ENCODE measurements at places on chromosomes 3 and 15.

DNA sequence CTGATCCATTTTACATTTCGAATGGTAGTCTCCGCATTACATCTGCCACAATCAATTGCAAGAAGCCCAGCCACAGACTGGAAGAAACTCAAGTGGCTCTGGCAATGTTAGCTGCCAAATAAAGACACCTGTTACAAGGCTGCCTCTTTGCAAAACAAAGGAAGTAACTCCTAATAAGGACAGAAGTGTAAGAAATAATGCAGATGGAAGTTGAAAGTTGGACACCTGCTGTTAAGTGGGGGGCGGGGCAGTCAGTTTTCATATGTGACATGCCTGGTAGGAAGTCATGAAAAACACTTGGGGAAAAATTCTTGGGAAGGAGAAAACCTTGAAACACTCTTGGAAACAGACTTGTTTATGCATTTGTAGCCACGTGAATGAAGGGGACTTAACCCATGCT is 54.1 kb upstream of the ATP2C1 start:
- no peak overlapping the region for H3K27ac ChIP-seq
- no peaks in the 10 kb centered on the region for H3K4me1 ChIP-seq
- no peak overlapping the region for H3K4me3 ChIP-seq
- DNase-seq, result no peak
- no peaks in the 10 kb centered on the region for H3K27me3 ChIP-seq
- H3K36me3 ChIP-seq, result no peaks in the 10 kb centered on the region

DNA sequence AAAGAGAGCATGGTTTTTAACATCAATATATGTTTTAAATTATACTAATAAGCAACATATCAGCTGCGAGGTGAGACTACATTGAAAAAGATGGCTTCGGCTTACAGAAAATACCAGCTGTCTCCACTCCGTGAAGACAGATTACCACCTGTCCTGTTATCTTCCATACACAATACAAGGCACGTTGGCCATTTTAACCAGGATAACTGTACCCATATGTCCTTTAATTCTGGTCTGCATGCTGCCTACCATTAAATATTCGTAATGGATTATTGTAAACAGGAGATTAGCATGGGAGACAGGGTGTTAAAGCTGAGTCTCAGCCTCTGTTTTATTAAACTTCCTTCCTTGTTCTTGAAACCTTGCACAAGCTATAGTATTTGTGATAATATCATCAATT is 855.5 kb downstream of the ROBO1 start:
- no peak overlapping the region for H3K4me3 ChIP-seq
- no peak for DNase-seq
- no peaks in the 10 kb centered on the region for H3K36me3 ChIP-seq
- no peaks in the 10 kb centered on the region for H3K4me1 ChIP-seq

DNA sequence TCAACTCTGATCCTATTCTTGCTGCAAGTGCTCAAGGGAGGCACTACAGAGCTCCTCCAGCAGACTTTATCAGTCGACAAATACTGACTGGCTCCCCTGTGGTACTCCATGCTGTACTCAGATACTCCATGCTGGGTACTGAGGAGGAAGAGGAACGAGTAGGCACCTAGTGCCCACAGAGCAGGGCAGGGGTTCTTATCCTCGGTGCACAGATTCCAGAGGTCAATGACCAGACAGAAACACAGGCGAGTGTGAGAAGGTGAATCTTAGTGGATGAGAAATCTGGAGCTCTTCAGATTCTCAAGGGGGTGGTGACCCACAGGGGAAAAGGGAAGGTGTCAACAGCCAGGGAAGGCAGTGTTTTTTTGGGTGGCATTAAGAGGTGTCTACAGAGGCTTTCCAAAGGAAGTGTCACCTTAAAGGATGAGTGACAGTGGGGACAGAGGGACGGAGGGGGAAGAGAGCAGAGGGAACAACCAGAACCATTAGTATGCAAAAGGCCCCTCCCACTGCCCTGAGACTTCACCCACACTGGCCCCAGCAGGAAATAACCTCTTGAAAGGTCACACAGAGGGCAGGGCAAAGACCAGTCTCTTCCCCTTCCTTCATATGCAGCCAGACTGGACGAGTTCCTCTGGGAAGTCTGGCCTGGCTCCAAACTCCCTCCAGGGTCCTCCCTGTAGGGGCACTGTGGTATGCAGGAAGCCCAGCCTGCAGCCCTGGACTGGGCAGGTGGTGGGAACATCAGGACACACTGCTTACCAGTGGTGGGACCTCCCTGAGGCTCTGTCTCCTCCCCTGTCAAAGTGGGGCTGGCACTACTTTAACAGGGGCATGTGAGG is 27.5 kb downstream of the CCDC12 start:
- H3K27ac ChIP-seq, result peak overlapping the region; percentile 96
- H3K4me3 ChIP-seq, result peak overlapping the region; percentile 73
- DNase-seq, result no peak
- no peaks in the 10 kb centered on the region for H3K27me3 ChIP-seq
- peaks cover 25% of the 10 kb centered on the region for H3K36me3 ChIP-seq
- H3K4me1 ChIP-seq, result peaks cover 95% of the 10 kb centered on the region

- H3K27ac ChIP-seq, result peak overlapping the region; percentile 49
- H3K4me3 ChIP-seq, result no peak overlapping the region
Measured at GRCh38 chr3:52574056-52574965, 37.9 kb downstream of the UQCC5 start.

GRCh38 chr3:61520966-61521628 is 40.3 kb upstream of the PTPRG start:
- no peak overlapping the region for H3K27ac ChIP-seq
- no peaks in the 10 kb centered on the region for H3K27me3 ChIP-seq
- no peaks in the 10 kb centered on the region for H3K36me3 ChIP-seq
- no peak overlapping the region for H3K4me3 ChIP-seq
- no peaks in the 10 kb centered on the region for H3K4me1 ChIP-seq

- no peak overlapping the region for H3K27ac ChIP-seq
- DNase-seq, result no peak
- H3K4me1 ChIP-seq, result peaks cover 4% of the 10 kb centered on the region
- H3K4me3 ChIP-seq, result no peak overlapping the region
Measured at GRCh38 chr3:138241061-138241460, 54.0 kb downstream of the ARMC8 start.

DNA sequence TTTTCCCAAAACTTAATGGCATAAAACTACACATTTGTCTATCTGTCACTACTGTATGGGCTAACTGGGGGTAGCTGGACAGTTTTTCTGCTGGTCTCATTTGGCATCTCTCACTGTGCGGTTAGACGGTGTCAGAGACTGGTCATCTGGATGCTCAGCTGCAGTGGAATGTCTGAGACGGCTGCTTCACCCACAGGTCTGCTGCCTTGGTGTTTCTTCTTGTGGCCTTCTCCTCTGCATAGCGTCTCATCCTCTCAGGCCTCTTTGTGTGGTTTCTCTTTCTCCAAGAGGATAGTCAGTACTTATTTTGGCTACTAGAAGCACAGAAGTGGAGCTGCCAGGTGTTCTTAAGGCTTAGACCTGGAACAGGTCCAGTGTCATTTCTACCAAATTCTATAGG is 35.9 kb upstream of the GOLGA6L9 start:
- H3K27ac ChIP-seq, result no peak overlapping the region
- no peaks in the 10 kb centered on the region for H3K27me3 ChIP-seq
- DNase-seq, result no peak
- H3K4me3 ChIP-seq, result no peak overlapping the region

- peaks cover 9% of the 10 kb centered on the region for H3K4me1 ChIP-seq
- no peak overlapping the region for H3K27ac ChIP-seq
- no peaks in the 10 kb centered on the region for H3K27me3 ChIP-seq
Measured at GRCh38 chr15:40937762-40938535, 8.8 kb downstream of the DLL4 start.

- peak overlapping the region; percentile 94 for H3K4me3 ChIP-seq
- H3K36me3 ChIP-seq, result peaks cover 31% of the 10 kb centered on the region
- peak overlapping the region; percentile 97 for H3K27ac ChIP-seq
- peaks cover 86% of the 10 kb centered on the region for H3K4me1 ChIP-seq
Measured at GRCh38 chr3:63968612-63969350, 54.5 kb downstream of the PSMD6 start.

- H3K4me1 ChIP-seq, result no peaks in the 10 kb centered on the region
- no peaks in the 10 kb centered on the region for H3K27me3 ChIP-seq
- H3K4me3 ChIP-seq, result no peak overlapping the region
- no peaks in the 10 kb centered on the region for H3K36me3 ChIP-seq
- H3K27ac ChIP-seq, result no peak overlapping the region
Measured at GRCh38 chr3:147669077-147669476, 259.9 kb downstream of the ZIC1 start.

- peaks cover 22% of the 10 kb centered on the region for H3K27me3 ChIP-seq
- H3K4me3 ChIP-seq, result no peak overlapping the region
- H3K36me3 ChIP-seq, result no peaks in the 10 kb centered on the region
- DNase-seq, result no peak
- no peak overlapping the region for H3K27ac ChIP-seq
Measured at GRCh38 chr3:167872941-167873340, 137.4 kb downstream of the SERPINI1 start.

DNA sequence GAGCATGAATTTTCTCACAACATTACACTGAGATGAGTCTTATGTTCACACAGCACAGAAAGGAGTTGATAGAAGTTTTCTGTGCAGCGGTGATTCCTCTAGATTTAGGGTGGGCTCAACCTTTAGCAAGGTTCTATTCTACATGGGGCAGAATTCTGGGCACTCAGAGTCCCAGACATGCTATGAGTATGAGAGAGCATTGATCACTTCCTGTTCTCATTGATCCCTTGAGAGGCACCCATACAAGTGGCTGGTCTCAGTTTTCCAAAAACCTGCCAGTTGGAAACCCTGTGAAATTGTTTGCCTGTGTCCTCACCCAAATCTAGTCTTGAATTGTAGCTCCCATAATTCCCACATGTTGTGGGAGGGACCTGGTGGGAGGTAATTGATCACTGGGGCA is 112.5 kb upstream of the NR2F2 start:
- DNase-seq, result no peak
- H3K4me3 ChIP-seq, result no peak overlapping the region
- no peaks in the 10 kb centered on the region for H3K4me1 ChIP-seq
- peaks cover 2% of the 10 kb centered on the region for H3K36me3 ChIP-seq

DNA sequence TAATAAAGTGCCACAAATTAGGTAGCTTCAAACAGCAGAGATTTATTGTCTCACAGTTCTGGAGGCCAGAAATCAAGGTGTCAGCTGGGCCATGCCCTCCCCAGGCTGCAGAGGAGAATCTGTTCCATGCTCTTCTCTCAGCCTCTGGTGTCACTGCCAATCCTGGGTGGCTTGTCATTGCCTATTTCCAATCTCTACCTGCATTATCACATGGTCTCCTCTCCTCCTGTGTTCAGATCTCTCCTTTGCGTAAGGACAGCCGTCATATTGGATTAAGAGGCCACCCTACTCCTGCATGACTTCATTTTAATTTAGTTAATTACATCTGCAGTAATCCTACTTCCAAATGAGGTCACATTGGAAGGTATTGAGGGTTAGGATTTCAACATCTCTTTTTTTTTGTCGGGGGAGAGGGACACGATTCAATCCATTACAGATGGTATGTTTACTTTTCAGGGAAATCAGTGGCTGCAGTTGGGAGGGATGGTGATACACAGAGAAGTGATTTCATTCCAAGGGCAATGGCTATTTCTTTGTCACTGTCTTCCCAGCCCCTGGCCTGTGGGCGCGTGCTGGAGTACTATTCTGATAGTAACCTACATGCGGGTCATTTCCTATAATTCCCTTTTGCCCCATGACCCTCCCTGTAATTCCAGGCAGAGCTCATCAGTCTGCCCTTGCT is 169.4 kb downstream of the MINAR1 start:
- peaks cover 42% of the 10 kb centered on the region for H3K27me3 ChIP-seq
- H3K36me3 ChIP-seq, result no peaks in the 10 kb centered on the region
- no peaks in the 10 kb centered on the region for H3K4me1 ChIP-seq
- no peak overlapping the region for H3K27ac ChIP-seq
- no peak overlapping the region for H3K4me3 ChIP-seq

DNA sequence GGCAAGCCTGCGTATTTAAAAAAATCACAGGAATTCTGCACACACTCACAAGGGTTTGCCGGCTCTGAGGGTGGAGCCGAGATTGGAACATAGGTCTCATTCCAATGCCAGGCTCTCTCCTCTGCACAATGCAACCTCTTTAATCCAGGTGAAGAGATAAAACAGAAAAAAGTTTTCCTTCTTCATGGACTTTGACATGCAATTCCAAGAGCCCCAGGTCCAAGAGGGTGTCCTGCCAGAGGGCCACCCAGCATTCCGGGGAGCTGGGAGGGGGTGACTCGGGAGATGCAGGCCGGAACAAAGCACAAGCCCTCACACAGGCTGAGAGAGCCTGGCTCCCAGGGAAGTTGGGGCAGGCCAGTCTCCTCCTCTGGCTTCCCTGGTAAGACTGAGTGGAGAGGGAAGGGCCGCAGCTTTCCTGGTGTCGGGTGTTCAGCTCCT is 6.7 kb upstream of the SLC12A8 start:
- H3K4me1 ChIP-seq, result peaks cover 27% of the 10 kb centered on the region
- DNase-seq, result no peak
- no peaks in the 10 kb centered on the region for H3K27me3 ChIP-seq
- no peak overlapping the region for H3K4me3 ChIP-seq
- H3K27ac ChIP-seq, result no peak overlapping the region
- no peaks in the 10 kb centered on the region for H3K36me3 ChIP-seq
